AG20443 (cell line): ENCODE measurements at places on chromosomes 2 and 18.
A peak's percentile ranks its signal among the peaks of the same experiment; 100 is the strongest.

DNA sequence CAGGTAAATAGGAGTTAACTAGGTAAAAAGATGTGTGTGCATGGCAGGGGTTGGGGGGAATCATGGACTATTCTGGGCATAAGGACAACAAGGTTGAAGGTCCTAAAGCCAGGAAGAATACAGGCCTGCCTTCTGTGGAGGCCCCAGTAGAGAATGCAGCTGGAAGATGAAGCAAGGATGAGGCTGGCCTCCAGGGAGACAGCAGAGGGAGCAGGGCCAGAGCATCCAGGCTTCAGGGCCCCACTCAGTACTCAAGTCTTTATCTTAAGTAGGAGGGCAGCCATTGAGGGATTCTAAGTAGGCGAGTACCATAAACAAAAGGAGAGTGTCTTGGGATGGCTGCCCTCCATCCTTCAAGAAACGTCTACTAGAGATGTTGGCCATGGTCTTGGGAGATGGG, 101.8 kb upstream of the APCDD1 start:
- no peak for DNase-seq

- no peak for DNase-seq
Observed at GRCh38 chr2:172460780-172461201, 33.4 kb downstream of the ITGA6 start.

DNA sequence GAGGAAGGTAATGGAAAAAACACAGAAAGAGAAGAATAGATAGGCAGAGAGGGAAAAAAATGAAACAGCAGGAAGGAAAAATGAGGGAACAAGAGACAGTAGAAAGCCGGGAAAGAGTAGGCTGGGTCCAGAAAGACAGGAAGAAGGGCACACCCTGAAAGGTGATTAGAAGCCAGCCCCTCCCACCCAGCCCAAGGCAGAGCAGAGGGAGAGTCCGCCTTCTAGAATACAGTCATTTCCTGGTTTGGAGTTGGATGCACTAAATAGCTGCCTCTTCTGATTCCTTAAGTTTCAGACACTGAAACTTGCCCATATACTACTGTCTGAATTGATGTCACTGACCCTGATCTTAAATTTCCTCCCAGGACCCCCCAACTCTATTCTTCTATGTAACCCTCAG, 17.9 kb upstream of the DSG3 start:
- no peak for DNase-seq

DNA sequence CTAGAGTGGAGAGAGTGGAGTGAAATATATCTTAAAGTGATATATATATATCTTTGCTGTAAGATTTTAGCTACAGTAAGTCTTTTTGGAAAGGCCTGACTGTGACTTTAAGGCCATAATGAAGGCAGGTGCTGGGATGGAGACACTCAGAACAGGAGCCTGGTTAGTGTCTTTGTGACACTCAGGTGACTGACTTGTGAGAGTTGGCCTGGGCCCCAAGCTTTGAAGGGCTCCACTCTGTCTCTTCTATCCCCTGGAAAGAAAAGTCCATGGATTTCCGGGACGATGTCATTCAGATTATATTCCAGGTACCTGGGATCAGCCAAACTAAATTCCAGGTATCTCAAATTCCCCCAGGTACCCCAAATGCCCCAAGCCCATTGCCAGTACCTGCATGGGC, 276.6 kb downstream of the PDE11A start:
- DNase-seq = no peak

GRCh38 chr2:196101325-196101991, 32.8 kb upstream of the DNAH7 start:
- DNase-seq = peak; percentile 35

GRCh38 chr2:236176417-236176816, 8.2 kb upstream of the GBX2 start:
- peak; percentile 25 for DNase-seq

- DNase-seq = peak; percentile 39
Observed at GRCh38 chr2:228657807-228658402, 476.4 kb upstream of the SPHKAP start.

DNA sequence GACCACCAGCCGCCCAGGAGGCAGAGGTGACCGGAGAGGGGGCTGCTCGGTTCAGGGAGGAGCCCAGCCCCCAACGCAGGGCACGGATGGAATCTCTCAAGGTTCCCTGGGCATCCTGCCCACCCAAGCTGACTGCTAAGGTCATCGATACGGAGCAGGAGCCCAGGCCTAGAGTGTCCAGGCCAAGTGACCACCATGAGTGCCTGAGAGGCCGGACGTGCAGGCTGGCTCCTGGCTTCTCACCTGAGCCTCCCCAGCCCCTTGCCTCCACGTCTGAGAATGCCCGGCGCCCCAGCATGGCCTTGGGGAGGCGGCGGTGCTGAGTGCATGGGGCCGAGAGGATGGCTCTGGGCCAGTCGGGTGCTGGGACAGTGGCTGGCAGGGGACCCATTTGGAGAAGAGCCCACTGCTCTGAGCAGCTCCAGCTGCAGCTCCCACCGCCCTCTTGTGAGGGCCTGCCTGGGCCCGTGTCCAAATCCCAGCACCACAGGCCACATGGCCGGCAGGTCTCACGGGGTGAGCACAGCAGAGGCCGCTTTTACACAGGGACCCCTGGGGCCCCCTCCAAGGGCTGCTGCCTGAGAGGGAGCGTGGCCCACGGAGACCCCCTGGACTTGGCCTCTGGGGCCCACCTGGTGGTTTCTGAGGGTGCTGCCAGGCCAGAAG, 102.8 kb upstream of the CTDP1 start:
- no peak for DNase-seq

GRCh38 chr2:145408980-145409379, 889.1 kb upstream of the ZEB2 start:
- no peak for DNase-seq

GRCh38 chr2:19873014-19873413, 28.8 kb downstream of the TTC32 start:
- DNase-seq = no peak

DNA sequence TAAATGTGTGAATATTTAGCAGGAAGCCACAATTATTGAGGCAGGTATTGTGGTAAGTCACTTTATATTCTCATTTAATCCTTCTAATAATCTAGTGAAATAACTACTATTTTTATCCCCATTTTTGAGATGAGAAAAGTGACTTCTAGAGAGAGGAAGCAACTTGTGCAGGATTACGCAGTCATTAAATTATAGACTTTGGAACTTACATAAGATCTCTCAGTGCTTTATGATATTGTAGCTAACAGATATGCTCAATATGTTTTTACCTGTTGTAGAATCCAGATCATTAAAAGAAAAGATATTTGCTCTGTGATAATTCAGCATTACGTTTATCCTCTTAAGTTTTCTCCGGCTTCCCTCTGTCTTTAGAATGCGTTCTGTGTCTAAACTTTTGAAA, 50.5 kb downstream of the MBD5 start:
- no peak for DNase-seq

GRCh38 chr2:122251158-122251557, 495.7 kb downstream of the TSN start:
- no peak for DNase-seq

DNA sequence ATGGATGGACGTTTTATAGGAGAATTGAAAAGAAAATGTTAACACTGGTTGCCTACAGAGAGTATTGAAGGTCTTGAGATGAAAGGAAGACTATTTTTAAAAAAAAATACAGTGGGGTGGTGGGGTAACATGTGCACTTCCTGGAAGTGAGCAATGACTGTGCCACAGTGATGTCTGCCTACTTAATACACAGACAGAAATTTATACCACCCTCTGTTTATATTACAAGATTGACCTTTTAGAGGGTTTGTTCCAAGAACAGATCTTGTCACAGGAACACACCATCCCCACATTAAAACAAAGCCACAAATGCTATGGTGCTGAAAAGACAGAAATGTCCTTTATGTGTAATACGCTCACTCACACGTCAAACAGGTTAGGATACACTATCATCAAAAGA, 87.6 kb downstream of the THADA start:
- no peak for DNase-seq

- peak; percentile 73 for DNase-seq
Observed at GRCh38 chr2:132489150-132489549, 72.5 kb downstream of the GPR39 start.

DNA sequence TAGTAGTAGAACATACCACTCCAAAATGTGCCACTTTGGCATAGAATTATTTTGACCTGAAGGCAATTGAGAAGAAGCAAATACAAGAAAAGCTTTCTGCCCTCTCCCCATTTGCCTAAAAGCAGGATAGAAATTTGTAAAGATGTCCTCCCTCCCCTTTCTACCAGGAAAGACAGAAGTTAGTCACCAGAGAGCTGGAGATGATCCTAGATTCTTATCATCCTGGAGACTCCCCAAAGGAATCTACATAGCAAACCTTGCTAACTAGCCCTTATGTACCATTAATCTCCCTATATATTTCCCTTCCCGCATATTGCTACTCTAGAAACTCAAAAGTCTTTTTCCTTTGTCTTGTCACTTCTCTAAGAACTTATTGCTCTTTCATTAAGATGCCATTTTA, 12.6 kb upstream of the TMEM37 start:
- peak; percentile 54 for DNase-seq

DNA sequence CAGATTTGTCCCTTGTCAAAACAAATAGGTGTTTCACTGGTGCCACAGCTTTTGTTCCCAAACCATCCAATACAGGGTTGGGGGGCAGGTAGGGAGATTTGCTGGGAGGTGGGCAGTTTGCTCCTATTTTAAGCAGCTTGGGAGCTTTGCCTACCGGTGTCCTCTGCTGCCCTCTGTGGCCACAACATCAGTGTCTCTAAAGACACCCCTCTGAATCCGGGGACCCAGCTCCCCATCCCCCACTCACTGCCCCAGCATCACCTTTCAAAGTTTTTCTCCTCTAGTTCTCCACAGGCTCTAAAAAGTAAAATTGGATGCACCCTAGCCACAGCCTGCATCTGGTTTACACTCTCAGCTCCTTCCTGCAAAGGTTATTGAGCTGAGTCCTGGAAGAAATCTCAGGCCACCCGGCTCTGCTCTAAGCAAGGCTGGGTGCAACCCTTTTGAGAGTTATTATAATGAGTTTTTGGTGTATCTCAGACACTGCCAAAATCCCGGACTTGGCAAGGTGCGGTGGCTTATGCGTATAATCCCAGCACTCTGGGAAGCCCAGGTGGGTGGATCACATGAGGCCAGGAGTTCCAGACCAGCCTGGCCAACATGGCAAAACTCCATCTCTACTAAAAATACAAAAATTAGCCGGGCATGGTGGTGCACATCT, 2.9 kb upstream of the EPAS1 start:
- DNase-seq = peak; percentile 38

DNA sequence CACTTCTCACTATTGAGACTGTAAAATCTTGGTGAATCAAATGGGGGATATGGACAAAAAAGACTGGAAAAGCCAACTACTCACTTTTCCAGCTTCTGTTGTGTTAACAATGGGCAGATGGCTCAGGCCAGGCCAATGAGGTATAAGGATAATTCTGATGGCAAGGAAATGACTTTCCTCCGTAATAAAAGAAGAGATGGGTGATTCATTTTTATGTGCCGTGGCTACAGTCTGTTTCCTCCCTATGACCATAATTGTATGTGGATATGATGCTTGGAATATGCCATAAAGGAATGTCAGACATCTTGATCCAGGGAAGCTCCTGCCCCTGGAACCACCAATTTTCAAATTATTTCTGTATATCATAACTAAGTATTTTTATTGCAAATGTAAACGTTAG, 406.8 kb downstream of the CCDC85A start:
- no peak for DNase-seq

DNA sequence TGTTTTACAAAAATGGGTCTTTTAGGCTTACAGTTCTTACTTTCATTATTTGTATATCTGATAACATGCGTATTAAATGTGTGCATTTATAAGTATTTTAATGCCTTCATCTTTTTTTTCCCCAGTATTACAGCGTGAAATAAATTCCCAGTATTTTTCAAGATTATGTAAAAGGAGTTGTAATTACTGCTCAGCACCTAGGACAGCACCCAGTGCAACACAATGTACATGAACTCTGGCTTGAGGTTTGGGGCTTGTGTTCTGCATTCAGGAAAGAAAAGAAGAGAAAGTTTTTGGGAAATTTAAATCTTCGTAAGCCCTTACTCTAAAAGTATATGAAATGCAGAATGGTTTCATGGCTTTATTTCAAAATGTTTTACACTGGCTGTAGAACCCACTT, 16.7 kb downstream of the ZNF638 start:
- peak; percentile 30 for DNase-seq

- DNase-seq = no peak
Observed at GRCh38 chr2:20880221-20880771, 57.4 kb upstream of the LDAH start.

DNA sequence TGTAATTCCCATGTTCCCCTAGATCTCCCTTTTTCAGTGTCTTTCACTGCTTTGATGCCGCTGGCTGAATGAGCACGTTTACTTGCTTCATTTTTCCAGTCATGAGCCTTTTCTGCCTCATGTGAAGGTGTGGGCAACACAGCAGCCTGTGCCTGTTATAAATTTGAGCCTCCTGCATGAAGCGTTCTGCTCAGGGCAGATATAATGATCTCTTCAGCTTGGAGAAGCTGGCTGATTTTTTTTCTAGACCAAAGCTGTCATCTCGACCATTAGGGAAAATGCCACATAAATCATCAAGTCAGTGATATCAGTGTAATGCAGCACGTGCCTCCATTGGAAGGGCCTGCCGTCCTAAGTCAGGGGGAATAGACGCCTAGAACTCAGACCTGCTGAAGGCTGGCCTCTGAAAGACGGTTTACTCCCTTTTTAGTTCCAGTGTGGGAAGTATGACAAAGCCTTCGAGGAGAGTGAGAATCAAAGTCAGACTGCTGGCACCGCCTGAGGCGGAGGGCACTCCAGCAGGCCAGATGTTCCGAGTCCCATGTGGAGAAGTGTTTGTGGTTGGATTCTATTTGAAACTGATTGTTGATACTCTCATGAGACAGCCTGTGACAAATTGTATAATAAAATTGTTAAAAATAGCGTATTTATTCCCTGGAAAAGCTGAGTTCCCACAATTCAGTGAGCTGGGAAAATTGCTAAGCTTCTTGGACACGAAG, 196.5 kb downstream of the MYO1B start:
- peak; percentile 82 for DNase-seq

- DNase-seq = no peak
Observed at GRCh38 chr2:127847931-127848330, 10.0 kb downstream of the POLR2D start.

DNA sequence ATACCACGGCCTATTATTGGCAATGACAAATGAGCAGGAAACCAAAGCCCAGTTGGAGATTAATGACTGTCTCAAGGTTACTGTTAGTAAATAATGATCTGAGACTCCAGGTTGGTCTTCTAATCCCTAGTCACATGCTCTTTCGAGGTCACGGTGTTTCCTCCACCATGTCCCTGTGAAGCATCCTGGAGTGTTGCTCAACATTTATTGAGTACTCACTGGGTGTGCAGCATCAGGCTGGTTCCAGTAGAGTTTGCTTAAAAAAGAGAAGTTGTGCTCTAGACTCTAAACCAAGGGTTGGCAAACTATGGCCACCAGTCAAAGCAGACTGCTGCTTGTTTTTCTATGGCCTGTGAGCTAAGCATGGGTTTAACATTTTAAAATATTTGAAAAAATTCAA, 263.8 kb upstream of the ATP5MC3 start:
- DNase-seq = no peak

- no peak for DNase-seq
Observed at GRCh38 chr18:68843473-68844089, 45.7 kb downstream of the CCDC102B start.
